ENCODE measurements at places on chromosomes 3 and 15. TPM values are rescaled to one million over a fixed set of nuclear protein-coding genes. Genes with fewer than 3 reads are reported as not detected.

The SNTN gene
- total RNA-seq: not detected

The MED12L gene
- total RNA-seq: 0.78 TPM

The ZNF621 gene
- total RNA-seq: 14.0 TPM

The XCR1 gene
- not detected for total RNA-seq

The SIAH2 gene
- 30.3 TPM for total RNA-seq

The BFSP2 gene
- total RNA-seq: not detected

The CSPG4 gene
- 13.8 TPM for total RNA-seq

The MB21D2 gene
- 1.8 TPM for total RNA-seq

Measured in body of pancreas (tissue), 4 donors.